Suppressor macrophage (primary cell): ENCODE measurements at places on chromosomes 2 and 18.
A peak's percentile ranks its signal among the peaks of the same experiment; 100 is the strongest.

DNA sequence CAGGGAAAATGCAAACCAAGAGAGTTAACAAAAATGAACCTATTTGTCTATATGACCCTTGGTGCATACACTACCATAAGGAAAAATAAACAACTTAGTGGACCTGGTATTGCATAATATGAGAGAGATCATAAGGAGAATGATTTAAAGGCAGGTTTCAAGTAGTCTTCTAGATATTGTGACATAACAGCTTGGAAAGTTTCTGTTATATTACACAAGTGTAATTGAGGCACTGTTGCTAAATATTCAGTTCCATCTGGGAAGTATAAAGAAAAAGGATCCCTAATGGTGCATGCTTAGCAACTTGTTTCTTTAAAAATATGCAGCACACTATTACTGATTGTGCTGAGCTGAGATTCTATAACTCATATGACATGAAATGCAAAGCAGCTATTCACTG, 252.2 kb upstream of the SPHKAP start:
- DNase-seq, result no peak

GRCh38 chr18:26540043-26540628, 8.2 kb downstream of the KCTD1 start:
- DNase-seq, result no peak

DNA sequence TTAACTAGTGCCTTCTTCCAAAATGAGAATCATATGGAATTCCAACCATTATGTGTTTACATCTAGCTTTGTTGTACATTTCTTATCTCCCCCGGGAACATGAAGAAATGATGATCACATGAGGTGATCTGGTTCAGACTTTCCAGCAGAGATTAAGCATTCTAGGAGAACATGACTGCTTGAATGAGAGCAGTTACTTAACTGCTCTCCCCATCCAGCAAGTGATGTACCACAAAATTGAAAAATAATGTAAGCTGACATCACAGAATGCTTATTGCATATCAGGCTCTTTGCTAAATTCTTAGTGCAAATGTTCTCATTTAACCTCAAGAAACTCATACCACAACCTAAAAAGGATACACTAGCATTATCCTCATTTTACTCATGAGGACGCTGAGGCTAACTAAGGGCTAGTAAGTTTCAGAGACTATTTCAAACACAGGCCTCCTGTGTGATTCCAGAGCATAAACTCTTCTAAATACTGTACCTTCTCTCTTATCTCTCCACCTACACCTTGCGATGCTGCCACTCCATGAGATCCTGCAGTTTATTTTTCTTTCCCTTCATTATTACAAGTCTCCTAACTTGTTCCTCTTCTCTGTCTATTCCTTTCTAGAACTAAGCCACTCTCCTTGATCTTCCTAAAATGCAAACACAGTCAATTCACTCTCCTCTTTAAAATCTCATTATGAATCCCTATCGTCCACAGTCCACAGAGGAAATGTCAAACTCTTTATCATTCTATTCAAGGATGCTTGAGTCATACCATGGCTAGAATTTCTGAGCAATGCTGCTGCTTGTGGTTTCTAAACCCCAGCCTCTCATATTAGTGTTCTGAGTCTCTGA, 1224.8 kb upstream of the ZEB2 start:
- DNase-seq, result no peak

DNA sequence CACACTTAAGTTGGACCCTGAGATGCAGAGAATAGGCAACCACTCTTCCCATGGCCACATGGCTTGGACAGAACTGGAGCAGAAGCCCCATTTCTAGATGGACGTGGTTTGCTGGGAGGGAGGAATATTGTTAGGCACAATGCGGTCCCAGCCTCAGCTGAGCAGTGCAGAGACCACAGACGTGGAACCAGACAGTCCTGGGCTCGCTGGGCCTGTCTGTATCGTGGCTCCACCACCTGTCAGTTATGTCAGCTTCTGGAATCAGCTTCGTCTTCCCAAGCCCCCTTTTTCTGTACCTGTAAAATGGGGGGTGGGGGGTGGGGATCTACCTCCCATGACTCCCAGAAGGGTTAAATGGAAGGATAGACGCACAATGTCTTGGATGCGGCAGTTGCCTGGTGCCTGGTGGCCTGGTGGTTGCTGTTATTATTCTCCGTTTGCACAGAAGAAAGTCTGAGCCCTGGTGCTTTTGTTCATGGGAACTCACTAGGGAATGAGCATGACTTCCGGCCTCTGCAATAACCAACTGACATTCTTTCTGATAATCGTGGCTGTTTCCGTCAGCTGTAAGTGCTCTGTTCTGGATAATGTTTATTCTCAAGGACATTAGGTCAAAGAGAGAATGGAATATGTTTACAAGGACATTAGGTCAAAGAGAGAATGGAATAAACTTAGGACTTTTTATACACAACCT, 31.4 kb downstream of the COLEC11 start:
- no peak for DNase-seq

- peak; percentile 74 for DNase-seq
Measured at GRCh38 chr2:38174646-38175423, 98.9 kb upstream of the CYP1B1 start.

DNA sequence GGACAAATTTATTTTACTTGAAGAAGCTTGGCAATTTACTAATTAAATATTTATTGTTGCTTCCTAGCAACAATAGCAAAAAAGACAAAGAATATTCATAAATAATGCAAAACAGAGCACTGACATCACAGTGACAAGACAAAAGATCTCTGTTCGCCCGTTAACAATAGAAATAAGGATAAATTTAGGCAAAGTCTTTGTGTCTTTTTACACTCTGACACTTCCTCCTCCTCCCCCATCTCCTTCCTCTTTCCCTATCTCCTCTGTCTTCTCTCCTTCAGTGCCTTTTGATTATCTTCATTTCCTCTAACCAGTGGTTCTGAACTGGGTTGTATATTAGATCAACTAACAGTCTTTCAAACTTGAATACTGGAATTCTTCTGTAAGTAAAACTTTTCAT, 808.4 kb downstream of the ERBB4 start:
- no peak for DNase-seq

GRCh38 chr2:205047273-205047839, 502.1 kb downstream of the PARD3B start:
- DNase-seq, result no peak

GRCh38 chr18:25281556-25281955, 70.4 kb downstream of the ZNF521 start:
- no peak for DNase-seq

DNA sequence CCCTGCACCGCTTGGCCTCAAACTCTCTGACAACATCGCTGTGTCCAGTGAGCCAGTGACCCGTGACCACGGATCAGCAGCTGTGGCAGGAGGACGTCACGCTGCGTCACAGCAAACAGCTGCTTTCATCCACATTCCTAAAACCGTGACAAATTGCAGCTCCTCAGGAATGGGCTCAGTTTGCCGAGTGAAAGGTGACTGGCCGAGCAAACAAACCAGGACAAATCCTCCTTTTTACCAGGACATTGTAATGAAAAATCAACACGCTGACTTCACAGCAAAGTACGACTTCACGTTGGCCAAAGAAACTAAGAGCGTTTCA, 57.6 kb downstream of the PXDN start:
- DNase-seq, result no peak

GRCh38 chr2:45653122-45653913, 1.8 kb downstream of the PRKCE start:
- DNase-seq, result no peak

GRCh38 chr2:210860276-210860675, 303.9 kb downstream of the CPS1 start:
- no peak for DNase-seq

DNA sequence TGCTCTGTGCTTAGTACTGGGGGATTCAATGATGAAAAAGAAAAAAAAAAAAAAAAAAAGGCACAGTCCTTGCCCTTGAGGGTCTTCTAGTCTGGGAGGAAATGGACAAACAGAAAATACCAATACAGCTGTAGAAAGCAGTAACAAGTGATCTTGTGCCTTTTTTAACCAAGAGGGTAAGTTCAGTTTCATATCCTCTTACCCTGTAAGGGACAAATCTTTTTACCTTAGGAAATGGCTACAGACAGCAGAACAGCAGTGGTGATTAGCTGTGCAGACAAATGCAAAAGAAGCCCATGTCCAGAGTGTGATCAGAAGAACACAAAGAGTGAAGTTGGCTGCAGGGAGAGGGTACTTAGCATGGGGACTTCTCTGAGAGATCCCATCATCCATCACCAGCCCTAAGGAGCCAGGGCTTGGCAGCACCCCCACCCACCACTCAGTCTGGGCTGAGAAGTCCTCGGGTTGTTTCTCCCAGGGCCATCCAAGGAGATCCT, 102.9 kb downstream of the ALPK2 start:
- no peak for DNase-seq

GRCh38 chr18:49993299-49993698, 180.0 kb upstream of the ACAA2 start:
- no peak for DNase-seq

GRCh38 chr2:60476206-60476954, 77.1 kb downstream of the BCL11A start:
- no peak for DNase-seq

GRCh38 chr2:61857224-61857623, 3.4 kb upstream of the FAM161A start:
- no peak for DNase-seq

DNA sequence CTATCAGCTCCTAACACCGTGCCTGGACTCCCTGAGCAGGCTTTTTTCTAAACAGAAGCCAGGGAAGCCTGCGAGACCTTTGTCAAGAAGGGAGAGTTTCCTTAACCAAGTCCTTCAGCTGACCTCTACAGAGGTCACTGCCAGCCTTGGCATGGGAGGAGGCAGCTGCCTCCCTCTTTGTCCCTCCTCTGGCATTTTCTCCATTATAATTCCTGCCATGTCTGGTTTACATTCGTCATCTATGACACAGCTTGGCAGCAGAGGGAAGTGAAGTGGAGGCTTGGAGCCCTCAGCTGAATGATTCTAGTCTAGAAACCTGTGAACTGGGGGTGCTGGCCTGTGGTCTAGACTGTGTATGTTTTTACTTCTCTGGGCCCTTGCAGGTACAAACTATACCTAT, 22.5 kb downstream of the LIPG start:
- no peak for DNase-seq

DNA sequence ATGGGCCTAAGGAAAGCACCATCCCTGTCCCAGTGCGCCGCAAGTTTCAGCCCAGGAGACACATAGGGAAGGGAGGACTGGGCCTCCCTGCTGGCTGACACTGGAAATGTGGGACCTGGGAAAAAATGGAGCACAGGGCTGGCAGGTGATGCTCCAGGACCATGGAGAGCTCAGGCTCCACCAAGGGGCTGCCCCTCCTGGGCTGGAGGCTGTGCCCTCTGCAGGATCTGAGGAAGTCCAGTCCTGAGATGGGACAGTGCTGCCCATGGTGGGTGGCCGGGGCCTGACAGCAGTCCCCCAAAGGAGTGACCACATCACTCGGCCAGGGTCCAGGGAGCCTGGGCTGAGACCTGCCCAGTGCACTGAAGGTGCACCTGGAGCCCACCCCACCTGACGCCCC, 108.6 kb upstream of the TEKT4 start:
- DNase-seq, result no peak

GRCh38 chr18:40812981-40813515, 1142.0 kb upstream of the PIK3C3 start:
- no peak for DNase-seq

- DNase-seq, result no peak
Measured at GRCh38 chr2:132911726-132912724, 242.0 kb upstream of the LYPD1 start.

DNA sequence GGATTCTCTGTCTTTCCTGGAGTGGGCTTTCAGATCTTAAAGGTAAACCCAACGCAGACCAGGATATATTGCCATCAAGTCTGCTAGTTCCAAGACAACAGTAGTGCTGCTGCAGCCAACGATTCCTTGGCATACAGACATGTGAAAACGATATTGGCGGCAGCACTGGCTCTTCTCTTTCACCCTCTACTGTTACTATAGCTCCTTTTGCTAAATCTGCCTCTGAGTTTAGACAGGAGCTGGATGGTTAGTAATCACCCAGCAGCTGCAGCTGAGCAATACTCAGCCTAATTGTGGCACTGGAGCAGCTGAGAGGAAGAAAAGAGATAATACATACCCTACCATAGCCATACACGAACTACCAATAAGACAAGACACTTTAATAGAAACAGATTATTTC, 4.0 kb downstream of the YES1 start:
- no peak for DNase-seq

- no peak for DNase-seq
Measured at GRCh38 chr2:152415231-152415642, 80.3 kb downstream of the FMNL2 start.

- DNase-seq, result no peak
Measured at GRCh38 chr18:25314838-25315190, 37.2 kb downstream of the ZNF521 start.

- DNase-seq, result no peak
Measured at GRCh38 chr2:129619471-129619870, 360.0 kb upstream of the RAB6C start.

DNA sequence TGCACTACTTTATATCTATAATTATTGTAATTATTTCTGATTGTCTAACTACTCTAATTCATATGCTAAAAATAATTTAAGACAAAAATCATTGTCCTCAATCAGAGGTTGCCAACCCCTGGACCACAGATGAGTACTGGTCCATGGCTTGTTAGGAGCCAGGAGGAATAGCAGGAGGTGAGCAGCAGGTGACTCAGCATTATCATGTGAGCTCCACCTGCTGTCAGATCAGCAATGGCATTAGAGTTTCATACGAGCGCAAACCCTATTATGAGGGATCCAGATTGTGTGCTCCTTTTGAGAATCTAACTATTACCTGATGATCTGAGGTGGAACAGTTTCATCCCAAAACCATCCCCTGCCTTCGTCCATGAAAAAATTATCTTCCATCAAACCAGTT, 1434.4 kb downstream of the LRP1B start:
- no peak for DNase-seq

DNA sequence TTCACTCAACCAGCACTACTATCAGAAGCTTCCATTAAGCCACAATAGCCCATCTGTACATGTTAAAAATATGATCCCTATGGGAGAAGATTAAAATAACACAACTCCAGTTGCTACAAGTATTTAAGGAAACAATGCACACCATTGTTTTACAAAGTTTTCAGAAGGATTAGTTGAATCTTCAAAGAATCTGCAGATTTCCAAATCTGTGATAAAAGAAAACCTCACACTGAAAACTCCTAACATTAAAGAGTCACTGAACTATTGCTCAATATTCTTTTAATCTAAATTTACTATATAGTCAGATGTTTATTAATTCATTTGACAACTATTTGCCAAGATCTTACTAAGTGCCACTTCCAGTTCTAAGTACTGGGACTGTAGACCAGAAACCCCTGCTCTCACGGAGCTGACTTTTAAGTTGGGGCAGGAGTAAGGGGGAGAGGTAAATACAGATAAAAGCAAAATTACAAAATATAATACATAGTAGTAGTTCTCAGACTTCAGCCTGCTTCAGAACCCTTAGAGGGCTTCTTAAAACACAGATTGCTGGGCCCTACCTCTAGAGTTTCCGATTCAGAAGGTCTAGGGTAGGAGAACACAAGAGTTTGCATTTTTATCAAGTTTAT, 94.4 kb downstream of the STK39 start:
- no peak for DNase-seq

- peak; percentile 50 for DNase-seq
Measured at GRCh38 chr2:39492716-39493115, 55.6 kb upstream of the MAP4K3 start.

GRCh38 chr18:9223356-9223755, 86.8 kb downstream of the ANKRD12 start:
- no peak for DNase-seq

GRCh38 chr18:26868968-26869586, 3.6 kb upstream of the AQP4 start:
- DNase-seq, result no peak

GRCh38 chr2:79670198-79670597, 157.3 kb downstream of the CTNNA2 start:
- no peak for DNase-seq

- DNase-seq, result no peak
Measured at GRCh38 chr2:627926-628560, 49.2 kb downstream of the TMEM18 start.
